Fibroblast of the conjunctiva (primary cell): ENCODE measurements at places on chromosomes 16 and 17.

DNA sequence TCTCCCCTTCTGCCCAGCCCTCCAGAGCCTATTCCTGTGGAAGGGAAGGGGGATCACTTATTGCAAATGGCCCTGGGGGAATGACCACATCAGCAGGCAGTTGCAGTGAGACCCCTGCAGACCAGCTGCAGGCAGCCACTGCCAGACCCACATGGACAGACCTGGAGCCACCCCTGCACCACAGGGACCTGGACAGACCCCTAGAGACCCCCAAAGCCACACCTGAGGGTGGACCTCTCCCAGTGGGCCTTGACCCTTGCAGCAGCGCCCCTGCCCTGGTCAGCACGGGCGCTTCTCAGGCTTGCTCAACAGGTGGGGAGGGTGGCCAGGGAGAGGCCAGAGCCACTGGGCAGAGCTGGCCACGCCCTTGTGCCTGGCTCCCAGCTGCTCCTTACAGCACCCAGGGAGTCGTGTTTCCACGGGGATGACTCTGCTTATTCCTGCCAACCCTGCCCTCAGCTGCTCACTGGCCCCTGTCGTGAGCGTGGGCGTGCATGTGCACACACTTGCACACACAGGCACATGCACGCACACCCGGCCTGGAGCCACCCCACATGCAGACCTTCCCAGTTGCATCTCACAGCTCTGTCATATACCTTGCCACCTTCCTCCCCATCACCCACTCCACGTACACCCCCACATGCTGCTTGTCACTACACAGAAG is 1.3 kb upstream of the SCN4A start:
- no peak for DNase-seq

DNA sequence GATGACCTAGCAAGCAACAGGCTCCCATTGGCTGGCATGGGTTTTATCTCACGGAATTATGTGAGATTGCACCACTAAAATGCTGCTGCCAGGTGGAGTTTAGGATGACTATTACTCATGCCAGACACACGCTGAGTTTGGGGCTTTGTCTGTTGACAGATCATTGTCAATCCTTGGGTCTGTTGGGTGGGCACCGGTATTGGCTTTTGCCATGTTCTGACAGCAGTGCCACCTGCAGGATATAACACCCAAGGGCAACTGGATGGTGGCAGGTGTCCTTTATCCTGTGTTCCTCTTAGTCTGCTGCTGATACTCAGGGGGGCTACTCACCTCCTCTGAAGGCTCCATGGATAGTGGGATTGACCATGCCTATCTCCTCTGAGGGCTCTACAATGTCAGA is 221.6 kb upstream of the DYNLRB2 start:
- no peak for DNase-seq

GRCh38 chr17:9928601-9929333 is 23.7 kb upstream of the RCVRN start:
- DNase-seq = peak; percentile 71

DNA sequence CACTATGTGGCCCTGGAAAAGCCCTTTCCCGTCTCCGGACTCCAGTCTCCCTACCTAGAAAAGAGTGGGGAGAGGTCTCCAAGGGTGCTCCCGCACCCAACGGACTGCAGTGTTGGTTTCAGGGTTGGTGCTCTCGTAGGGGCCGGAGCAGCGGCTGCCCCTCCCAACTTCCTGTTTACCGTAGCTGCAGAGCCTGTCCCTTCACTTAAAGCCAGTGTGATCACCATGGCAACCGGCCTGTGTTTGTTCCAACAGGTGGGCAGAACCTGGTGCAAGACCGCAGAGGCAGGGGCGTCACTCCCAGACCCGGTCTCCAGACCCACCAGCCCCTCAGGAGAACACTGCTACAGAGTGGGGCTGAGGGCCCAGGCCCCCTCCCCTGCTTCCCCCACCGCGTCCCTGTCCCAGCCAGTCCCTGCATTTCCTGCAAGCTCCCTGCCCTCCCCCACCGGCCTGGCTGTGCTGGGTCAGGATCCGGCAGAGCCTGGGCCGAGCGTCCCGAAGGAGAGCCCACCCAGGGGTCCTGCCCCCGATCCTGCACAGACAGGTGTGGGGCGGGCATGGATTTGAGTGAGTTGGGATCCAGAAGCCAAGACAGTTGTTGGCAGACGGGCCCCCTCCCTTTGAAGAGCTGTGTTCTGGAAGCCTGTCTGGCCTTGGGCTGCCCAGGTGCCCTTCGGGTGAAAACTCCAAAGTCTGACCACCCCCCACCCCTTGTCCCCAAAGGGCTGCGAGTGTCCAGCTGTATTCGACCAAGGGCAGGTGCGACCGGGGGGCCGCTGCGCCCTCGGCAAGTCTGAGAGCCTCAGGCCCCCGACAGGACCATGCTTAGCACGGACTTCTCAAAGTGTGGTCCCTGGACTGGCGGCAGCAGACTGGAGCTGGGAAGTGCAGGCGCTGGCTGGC is 1.5 kb upstream of the BAIAP3 start:
- peak; percentile 16 for DNase-seq

DNA sequence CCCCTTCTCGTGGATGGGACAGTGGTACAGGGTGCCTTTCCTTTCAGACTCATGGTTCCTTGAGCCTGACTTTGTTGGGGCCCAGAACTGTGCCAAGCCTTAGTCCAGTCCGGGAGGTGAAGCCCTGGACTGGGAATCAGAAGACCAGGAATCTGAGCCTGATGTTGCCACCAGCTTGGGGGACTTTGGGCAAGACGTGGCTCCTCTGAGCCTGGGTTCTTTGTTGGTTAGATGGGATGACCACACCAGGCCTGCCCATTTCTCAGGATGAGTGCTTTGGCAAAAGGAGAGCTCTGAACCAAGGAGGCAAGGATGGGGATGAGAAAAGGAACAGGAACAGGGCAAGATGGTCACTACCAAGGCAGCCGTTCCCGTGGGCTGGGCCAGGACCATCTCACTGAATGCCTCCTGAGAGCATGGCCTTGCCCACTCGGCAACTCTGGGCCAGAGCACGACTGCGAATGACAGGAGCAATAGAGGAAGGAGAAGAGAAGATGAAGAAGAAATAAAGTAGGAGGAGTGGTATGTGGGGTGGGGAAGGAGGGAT is 32.5 kb downstream of the PITPNM3 start:
- no peak for DNase-seq

DNA sequence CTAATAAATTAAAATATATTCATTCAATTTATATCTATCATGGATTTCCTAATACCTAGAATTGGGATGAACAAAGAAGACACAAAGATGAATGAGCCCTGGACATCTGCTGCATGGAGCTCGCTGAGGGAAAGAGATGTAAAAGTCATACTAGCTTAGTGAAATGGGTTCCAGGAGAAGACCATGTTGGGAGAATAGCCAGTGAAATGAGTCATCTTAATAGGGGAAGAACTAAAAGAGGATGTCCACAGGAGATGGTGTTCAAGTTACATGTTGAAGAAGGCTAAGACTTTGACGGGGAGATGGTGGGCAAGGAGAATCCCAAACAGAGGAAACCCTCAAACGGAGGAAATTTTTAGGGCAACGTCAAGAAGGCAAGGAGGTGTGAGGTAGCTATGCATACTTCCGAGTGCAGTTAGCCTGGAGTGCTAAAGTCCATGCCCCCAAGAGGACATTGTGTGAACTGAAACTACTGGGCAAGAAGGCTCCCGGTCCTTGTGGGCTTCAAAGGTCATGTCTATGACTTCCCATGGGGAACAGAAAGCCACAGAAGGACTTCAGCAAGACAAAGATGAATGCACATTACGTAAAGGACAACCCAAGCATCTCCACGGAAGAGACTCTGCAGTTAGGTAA is 220.5 kb upstream of the CDH11 start:
- DNase-seq = no peak

DNA sequence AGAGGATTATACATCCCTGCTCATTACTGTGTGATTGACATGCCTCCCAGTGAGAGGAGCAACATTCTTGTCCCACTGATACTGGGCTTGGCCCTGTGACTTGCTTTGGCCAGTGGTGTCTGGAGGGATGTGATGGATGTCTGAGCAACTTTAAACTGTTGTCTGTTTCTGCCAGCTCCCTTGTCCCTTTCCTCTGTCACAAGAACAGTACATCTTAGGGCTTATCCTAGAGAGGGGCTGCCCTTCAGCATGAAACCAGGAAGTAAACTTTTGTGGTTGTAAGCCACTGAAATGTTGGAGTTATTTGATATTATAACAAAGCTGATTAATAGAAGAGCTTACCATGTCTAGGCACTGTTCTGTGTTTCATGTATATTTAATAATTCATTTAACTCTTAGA is 82.9 kb upstream of the GPRC5B start:
- no peak for DNase-seq

DNA sequence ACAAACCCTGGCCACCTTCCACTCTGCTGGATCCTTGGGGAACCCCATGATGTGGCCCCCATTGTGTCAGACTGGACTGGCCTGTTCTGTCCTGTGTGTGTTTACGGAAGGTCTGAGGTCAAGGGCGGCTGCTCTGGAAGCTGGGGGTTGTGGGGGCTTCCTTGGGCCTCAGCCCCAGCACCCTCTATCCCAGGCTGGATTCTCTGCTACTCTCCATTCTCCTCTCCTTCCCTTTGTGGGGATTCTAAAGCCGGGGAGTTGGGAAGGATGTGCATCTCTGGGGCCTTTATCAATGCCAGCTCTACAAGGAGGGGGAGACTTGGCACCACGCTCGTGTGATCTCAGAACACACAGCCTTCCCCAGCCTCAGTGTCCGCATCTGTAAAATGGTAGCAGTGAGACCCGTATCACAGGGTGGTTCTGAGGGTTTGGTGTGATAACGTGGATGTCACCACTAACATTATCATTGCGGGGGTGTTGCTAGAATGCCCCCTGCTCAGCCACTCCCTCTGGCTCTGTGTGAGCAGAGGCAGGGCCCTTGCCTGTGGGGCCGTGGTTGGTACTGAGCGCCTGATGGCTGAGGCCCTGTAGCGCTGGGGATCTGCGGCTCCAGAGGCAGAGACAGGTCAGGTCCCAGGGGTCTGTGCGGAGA is 18.1 kb downstream of the ADGRG1 start:
- no peak for DNase-seq

DNA sequence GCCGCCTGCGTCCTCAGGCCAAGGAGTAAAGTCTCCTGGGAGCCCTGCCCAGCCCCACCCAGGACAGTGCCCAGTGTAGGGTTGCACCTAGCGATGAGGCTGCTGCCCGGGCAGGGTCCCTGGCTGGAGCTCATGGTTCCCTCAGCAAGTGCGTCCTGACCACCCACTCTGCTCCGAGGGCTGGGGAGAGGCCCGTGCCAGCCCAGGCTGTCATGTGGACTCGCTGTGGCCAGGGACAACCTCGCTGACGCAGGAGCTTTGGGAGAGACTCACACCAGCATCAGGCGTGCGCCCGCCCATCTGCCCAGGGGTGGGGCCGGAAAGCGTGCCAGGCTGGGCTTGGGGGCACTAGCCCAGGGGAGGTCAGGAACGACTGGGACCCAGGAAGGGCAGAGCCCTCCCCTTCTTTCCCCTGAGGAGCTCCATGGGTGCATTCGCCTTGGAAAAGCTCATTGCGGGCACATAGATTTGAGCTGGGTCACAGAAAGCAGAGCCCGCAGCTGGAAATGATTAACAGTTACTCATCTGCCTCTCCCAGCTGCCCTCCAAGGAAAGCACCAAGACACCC is 19.7 kb downstream of the DPEP1 start:
- DNase-seq = peak; percentile 20

- no peak for DNase-seq
These were observed 25.3 kb downstream of the KLHDC4 start for GRCh38 chr16:87740441-87740840.

- no peak for DNase-seq
These were observed 12.3 kb downstream of the KDM8 start for GRCh38 chr16:27215660-27216059.

GRCh38 chr17:69812240-69812837 is 262.7 kb upstream of the KCNJ16 start:
- DNase-seq = no peak

- DNase-seq = no peak
These were observed 335.2 kb downstream of the SEC14L1 start for GRCh38 chr17:77476006-77476405.

GRCh38 chr16:48405153-48405552 is 19.9 kb upstream of the SIAH1 start:
- no peak for DNase-seq

GRCh38 chr16:50549561-50549915 is 1.3 kb downstream of the NKD1 start:
- no peak for DNase-seq

DNA sequence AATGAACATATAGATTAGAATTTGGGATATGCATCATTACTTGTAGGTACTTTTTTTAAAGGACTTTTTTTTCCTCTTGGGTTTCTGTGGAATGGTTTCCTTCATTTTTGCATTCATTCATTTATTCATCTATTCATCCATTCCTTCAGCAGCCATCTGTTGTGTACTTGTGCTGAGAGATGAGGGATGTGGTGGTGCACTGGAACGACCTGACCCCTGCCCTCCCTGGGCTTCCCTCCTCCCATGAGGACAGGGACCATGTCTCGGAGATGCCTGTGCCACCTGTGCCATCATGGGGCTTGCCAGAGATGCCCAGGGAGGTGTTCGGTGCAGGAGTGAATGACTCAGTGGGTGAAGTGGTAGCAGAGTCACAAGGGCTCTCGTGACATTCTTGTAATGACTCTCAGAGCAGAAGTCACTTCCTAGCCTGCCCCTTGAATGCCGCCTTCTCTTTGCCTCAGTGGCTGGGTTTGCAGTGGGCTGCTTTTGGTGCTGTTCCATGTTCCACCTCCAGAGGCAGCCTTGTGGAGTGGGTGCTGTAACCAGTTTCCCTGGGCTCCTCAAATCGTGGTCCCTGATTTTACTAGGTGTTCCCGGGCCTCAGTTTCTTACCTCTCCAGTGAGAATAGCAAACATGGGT is 43.9 kb downstream of the CLEC16A start:
- DNase-seq = no peak

DNA sequence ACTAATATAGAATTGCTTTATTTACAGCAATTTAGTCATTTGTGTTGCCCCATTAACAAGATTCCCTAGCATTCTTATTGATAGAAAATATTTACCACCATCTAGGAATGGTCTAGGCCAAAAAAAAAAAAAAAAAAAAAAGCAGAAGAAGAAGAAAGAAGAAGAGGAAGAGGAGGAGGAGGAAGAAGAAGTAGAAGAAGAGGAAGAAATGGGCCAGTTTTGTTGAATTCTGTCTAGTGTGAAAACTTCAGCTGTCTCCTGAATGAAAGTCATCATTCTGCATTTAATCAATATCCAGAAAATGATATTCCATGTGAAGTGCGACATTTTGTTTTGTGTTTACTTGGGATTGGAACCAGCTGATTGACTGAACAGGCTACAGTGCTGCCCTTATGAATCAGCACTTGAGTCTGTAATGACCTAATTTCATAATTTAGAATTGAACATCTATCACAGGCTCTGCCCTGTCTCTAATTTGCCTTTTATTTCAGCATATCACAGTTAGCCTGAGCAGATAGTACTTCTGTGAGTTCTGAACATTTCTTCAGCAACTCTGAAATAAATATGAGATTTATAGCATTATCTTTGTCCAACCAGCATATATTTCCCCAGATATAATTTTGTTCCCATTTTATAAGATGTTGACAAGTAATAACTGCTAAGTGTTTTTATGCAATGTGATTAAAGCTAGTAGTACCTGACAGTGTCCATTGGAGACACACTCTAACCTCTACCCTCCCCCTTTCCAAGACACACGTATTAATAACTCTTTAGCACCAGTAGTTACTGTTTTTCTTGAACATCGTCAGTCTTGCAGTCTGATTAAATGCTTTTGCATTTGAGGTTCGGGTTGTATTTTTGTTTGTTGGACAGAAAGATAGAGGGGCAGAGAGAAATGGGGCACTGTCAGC is 5.9 kb downstream of the ANKFN1 start:
- DNase-seq = no peak
